Right renal pelvis (tissue), 4 donors: ENCODE measurements at places on chromosomes 4 and X. TPM values are rescaled to one million over a fixed set of nuclear protein-coding genes. Genes with fewer than 3 reads are reported as not detected.
A peak's percentile ranks its signal among the peaks of the same experiment; 100 is the strongest.

Gene CXCR3
- polyA plus RNA-seq: 0.22 TPM

Gene ODAM
- polyA plus RNA-seq: 1.4 TPM

Gene MAGEB10
- not detected for polyA plus RNA-seq

Gene NHSL2
- 9.6 TPM for polyA plus RNA-seq

- DNase-seq: no peak
These were observed 214.3 kb upstream of the PPARGC1A start for GRCh38 chr4:24104158-24104565.

GRCh38 chrX:149982310-149982709 lies 44.0 kb upstream of the EOLA2 start:
- no peak for DNase-seq

DNA sequence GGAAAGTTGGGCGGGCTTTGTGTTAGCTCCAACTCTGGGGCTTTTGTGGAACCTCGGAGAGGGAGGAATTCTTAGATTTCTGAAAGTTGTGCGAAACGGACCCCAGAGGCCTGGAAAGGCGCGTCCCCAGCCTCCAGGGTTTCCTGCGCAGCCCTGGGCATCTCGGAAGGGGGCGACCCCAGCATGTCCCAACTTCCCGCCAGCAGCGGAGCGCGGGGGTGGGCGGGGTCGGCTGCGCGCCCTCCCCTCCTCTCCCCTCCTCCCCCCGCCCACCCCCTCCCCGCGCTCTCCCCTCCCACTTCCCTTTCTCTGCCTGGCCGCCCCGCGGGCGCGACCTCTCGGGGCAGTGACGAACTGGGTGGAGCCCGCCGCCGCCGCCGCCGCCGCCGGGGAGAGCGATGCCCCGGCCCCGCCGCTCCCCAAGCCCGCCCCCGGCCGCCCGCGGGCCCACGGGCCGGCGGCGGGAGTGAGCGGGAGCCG lies 16.8 kb downstream of the PTTG2 start:
- DNase-seq: peak; percentile 72

DNA sequence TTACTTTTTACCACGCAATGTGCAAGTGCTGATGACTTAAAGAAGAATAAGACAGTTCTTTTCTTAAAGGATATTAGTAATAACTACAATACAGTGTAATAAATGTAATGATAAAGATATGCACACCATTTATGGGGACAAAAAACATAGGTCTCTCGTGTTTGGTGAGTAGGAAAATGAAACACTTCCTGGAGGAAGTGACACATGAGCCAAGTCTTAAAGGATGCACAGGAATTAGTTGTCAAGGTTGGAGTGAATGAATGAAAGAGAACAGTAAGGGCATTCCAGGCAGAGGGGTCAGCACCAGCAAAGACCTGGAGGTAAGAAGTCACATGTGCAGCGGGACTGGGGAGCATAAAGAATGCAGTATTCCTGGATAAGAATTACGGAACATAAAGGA lies 112.7 kb downstream of the SH3RF1 start:
- DNase-seq: no peak

DNA sequence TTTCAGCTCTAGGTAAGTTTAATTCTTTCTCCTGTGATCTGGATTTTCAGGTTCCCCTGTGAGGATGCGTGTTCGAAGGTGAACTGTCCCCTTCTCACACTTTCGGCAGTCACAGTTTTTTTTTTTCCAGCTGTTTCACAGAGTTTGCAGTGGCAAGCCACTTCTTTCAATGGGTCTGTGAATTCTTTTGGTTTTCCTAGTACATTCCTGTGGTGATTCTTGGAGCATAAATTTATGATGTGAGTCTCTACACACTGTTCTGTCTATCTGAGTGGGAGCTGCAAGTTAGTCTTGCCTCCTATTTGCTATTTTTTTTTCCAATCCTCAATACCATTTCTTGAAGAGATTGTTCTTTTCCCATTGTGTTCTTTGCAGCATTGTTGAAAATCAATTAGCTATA lies 595.5 kb downstream of the RAPGEF2 start:
- no peak for DNase-seq

- DNase-seq: no peak
These were observed 110.6 kb upstream of the FSTL5 start for GRCh38 chr4:162274354-162274753.

- DNase-seq: no peak
These were observed 141.2 kb upstream of the ZIC3 start for GRCh38 chrX:137424679-137425078.

DNA sequence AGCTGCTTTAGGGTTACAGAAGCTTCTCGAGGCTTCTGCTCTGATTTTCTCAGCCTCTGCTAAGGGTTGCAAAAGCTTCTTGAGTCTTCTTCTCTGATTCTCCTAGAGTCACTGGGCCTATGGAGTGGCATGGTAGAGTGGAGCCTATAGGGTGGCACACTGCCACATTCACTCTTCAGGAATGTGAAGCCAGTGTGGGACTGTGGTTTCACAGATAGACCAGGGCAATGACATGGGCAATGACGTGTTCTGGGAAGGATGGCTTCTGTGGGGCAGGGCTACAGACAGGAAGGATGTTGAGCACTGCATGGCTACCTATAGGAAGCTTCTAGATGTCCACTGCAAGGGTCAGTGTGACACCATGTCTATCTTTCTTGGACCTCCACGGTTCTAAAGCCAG lies 11.0 kb upstream of the MAMLD1 start:
- DNase-seq: no peak

DNA sequence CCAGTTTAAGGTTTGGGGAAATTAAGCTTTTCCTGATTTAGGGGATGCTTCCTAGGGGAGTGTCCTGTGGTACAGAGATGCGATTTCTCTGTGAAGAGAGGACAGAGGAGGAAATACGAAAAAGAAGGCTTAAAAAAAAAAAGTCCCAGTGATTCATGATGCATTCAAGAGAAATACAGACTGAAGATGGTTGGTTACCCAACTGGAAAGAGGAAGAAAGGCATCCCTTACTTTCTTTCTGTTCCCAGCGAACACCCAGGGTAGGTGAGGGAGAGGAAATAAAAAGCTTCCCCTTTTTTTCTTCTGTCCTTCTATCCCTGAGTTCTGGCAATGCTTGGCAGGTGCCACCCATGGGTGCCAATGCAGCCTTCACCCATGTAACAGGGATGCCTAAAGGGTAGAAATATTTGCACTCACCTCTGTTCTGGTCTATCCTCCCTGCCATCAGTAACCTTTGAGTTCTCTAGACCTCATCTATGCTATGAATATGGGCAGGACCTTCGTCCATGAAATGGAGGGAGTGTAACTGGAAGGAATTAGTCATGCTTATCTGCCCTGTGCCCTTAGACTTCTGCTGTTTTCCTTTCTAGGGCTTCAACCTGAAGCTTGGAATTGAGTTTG lies 230.1 kb upstream of the GALNTL6 start:
- no peak for DNase-seq
